ENCODE measurements at places on chromosomes 3 and 15. TPM values are rescaled to one million over a fixed set of nuclear protein-coding genes. Genes with fewer than 3 reads are reported as not detected.

DNA sequence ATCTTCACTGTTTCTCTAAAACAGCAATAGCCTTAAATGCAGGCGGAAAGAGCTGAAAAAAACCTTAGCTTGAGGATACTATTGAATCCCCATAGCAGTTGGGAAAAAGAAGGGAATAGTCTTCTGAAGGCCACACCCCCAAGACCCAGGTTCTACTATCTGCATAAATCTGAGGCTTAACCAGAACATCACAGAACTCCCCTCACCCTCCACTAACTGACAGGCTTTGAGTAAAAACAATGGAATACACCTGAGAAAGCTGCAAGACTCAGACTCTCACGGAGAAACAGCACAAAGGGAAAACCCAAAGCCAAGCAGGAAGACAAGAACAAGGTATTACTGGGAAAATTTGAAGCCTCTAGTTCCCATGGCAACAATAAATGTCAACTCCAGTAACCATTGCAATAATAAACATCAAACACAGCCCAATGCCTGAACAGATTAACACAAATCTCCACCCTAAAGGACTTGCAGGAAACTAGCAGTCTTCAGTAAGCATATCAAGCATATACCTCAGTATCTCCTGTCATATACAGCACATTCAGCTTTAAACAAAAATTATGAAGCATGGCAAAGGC lies 56.4 kb downstream of the TMCC1 start:
- H3K27ac ChIP-seq: no peak overlapping the region
- no peak overlapping the region for H3K4me3 ChIP-seq
- DNase-seq: no peak
- H3K27me3 ChIP-seq: no peaks in the 10 kb centered on the region
- no peaks in the 10 kb centered on the region for H3K36me3 ChIP-seq

The MAPKBP1 gene
- 44.7 TPM for total RNA-seq

The ADGRG7 gene
- not detected for total RNA-seq

GRCh38 chr15:29942143-29942542 lies 119.9 kb upstream of the TJP1 start:
- no peaks in the 10 kb centered on the region for H3K36me3 ChIP-seq
- no peaks in the 10 kb centered on the region for H3K4me1 ChIP-seq
- no peak overlapping the region for H3K4me3 ChIP-seq

GRCh38 chr3:185046164-185046515 lies 106.7 kb downstream of the C3orf70 start:
- DNase-seq: no peak
- H3K27me3 ChIP-seq: no peaks in the 10 kb centered on the region
- H3K27ac ChIP-seq: no peak overlapping the region
- peaks cover 67% of the 10 kb centered on the region for H3K36me3 ChIP-seq
- H3K4me1 ChIP-seq: no peaks in the 10 kb centered on the region

The POPDC2 gene
- total RNA-seq: 4.4 TPM

The TMEM207 gene
- total RNA-seq: not detected

GRCh38 chr15:90838544-90838943 lies 29.8 kb upstream of the FURIN start:
- H3K4me3 ChIP-seq: no peak overlapping the region
- no peaks in the 10 kb centered on the region for H3K27me3 ChIP-seq
- H3K27ac ChIP-seq: peak overlapping the region; percentile 53

GRCh38 chr3:73516631-73517030 lies 108.1 kb downstream of the PDZRN3 start:
- H3K4me1 ChIP-seq: no peaks in the 10 kb centered on the region
- no peak for DNase-seq
- H3K27ac ChIP-seq: no peak overlapping the region
- no peaks in the 10 kb centered on the region for H3K27me3 ChIP-seq
- no peak overlapping the region for H3K4me3 ChIP-seq

DNA sequence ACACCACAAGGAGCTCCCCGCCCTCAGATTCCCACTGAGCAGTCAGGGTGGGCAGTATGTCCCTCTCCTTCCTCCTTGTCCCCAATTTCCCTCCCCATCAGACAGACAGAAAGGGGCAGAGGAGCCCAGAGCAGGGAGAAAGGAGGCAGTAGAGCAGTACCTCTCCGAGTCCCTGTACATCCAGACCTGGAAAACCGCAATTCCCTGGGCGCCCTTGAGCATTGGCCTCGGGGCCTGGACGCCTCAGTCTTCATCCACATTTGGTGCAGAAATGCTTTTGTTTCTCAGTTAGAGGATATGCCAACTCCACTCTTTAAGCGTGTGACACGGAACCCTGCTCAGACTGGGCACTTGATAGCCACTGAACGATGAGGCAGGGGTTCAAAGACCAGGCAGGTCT lies 5.9 kb downstream of the ISG20 start:
- no peak overlapping the region for H3K4me3 ChIP-seq
- DNase-seq: no peak
- peaks cover 22% of the 10 kb centered on the region for H3K36me3 ChIP-seq
- peaks cover 77% of the 10 kb centered on the region for H3K4me1 ChIP-seq

- H3K4me3 ChIP-seq: no peak within 1 kb of the TSS
- H3K27ac ChIP-seq: no peak within 1 kb of the TSS
- H3K36me3 ChIP-seq: no peaks in the 10 kb centered on the region
- no peaks in the 10 kb centered on the region for H3K27me3 ChIP-seq
- DNase-seq: no peak
These were observed at the start of gene P2RY1 for GRCh38 chr3:152834776-152835600. TSS of gene P2RY1 (plus strand) at chr3:152835131. CDS start at chr3:152835783, 652 bp downstream.

The MEGF11 gene
- not detected for total RNA-seq

All from naive thymus-derived CD4-positive, alpha-beta T cell (primary cell).